HT-29 (cell line): ENCODE measurements at places on chromosomes 6 and 20. TPM values are rescaled to one million over a fixed set of nuclear protein-coding genes. Genes with fewer than 3 reads are reported as not detected.
A peak's percentile ranks its signal among the peaks of the same experiment; 100 is the strongest.

DNA sequence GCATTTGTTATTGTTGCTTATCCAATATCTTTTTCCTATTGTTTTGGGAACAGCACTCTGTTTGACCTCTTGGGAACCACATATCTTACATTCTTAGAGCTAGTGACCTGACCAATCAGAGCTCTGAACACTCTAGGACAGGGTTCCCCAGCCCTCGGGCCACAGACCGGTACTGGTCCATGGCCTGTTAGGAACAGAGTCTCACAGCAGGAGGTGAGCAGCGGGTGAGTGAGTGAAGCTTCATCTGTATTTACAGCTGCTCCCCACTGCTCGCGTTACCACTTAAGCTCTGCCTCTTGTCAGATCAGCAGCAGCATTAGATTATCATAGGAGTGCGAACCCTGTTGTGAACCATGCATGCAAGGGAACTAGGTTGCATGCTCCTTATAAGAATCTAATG is 226.0 kb upstream of the TSHZ2 start:
- no peak for DNase-seq

GRCh38 chr6:153405931-153406330 is 274.8 kb upstream of the RGS17 start:
- no peak for DNase-seq

GRCh38 chr6:34057790-34058189 is 88.1 kb downstream of the GRM4 start:
- DNase-seq = no peak

GRCh38 chr6:162562041-162562440 is 165.5 kb downstream of the PRKN start:
- DNase-seq = no peak

DNA sequence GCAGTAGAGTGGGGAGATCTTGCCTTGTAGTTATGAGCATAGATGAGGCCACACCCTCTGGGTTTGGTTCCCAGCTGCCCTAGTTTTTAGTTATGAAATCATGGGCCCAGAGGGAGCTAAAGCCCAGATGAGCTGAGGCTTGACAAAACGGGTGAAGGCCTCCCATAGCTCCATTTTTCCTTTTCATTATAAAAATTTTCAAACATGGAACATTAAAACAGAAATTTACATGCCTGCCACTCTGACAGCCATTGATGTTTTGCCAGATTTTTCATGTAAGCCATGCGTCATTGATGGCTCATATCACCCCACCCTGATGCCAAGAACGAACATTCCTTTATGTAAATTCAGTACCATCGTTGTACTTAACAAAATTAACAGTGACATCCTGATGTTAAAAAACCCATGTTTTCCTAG is 67.9 kb downstream of the IGF2R start:
- no peak for DNase-seq

GRCh38 chr6:162151021-162151665 is 576.4 kb downstream of the PRKN start:
- DNase-seq = no peak

- peak; percentile 10 for DNase-seq
Measured at GRCh38 chr6:85747666-85748065, 105.0 kb upstream of the SYNCRIP start.

DNA sequence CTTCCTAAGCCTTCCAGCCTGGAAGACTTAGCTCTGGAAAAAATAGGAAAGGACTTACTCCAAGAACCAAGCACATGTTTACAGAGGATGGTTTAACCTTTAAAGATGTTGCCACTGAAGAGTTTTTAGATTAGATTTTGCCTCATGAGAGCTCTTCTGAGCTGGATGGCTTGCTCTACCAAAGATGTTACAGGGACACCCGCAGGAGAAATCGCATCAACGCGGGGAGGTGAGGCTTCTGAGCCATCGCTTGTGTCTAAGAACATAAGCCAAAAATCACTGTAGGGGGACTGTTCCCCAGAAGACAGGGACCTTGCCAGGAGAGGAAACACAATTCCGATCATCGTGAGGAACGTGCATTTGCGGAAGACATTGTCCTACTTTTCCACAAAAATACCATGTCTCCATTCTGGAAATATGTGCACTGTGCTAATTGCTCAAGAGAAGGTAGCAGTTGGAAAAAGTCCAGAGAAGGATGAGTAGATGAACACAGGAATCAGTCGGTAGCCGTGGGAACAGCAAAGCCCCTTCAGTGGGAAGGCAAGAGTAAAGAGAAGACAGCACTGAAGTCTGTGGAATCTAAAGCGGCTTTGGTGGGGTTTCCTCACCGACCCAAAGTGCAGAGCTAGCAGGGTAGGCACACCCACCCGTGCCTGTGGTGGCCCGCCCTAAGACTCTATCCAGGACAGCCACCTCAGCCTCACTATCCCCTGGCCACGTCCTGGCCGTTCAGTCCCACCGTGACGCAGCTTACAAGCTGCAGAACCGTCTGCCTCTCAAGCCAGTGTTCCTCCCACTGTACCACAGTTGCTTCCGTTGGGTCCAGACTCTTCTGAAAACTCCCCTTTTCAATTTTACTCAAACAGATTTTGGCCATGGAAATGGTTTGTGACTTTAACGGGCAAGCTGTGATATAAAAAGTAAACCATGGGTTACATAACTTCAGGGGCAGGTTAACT is 334.8 kb downstream of the NRN1 start:
- no peak for DNase-seq

GRCh38 chr6:107794771-107795170 is 29.3 kb downstream of the SCML4 start:
- no peak for DNase-seq

GRCh38 chr20:13017235-13017634 is 8.5 kb downstream of the SPTLC3 start:
- no peak for DNase-seq

DNA sequence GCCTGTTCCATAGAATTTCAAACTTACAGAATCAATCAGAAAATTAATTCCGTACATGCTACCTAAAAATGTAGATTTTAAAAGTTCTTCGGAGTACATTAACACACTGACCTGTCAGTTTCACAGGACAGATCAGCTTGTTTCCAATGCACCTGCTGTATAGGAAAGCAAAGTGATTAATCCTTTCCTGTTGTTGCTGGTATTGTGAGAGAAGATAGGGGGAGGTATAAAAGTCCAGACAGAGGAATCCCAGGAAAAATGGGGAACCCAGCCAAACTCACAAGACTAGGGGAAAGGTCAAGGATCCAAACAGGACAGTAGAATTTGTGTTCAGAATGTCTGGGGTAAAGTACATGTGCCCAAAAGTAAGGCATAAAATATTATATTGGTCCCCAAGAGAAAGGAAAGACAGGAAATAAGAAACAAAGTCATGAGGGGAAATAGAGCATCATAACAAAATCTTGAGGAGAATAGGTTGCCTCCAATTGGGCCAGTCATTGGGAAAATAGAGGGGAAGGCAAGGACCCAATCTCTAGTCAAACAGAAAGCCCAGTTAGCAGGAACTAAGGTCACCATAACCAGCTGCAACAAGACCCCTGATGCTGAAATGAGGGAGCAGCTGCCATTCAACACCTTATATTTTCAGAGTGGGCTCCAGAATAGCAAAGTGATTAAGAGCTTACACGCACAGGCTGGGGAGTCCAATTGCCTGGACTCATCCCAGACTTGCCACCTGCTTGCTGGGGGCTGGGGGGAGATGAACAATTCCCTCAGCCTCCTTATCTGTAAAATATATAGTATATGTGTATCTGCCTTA is 10.3 kb downstream of the FILIP1 start:
- DNase-seq = no peak

- DNase-seq = no peak
Measured at GRCh38 chr6:72595812-72596211, 26.1 kb upstream of the KCNQ5 start.

DNA sequence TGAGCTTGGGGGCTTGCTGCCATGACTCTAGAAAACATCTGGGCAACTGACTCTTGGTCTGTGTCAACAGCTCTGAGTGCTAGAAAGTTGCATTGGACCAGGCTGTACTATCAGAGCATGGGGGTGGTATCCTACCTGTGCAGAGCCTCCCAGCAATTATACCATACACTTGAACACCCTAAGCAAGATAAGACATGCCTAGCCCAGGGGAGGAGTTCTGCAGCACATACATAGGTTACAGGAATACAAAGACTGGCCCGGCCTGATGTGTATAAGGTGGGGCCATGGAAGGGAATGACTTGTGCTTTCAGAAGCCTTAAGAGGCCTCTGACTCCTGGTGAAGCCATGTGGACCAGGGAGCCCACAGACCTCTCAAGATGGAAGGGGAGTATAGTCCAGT is 11.4 kb upstream of the MOCS1 start:
- DNase-seq = no peak

- DNase-seq = no peak
Measured at GRCh38 chr6:14903176-14904038, 342.5 kb upstream of the JARID2 start.

- no peak for DNase-seq
Measured at GRCh38 chr6:158955255-158955654, 44.7 kb downstream of the RSPH3 start.

- DNase-seq = no peak
Measured at GRCh38 chr6:31749301-31750036, 9.7 kb downstream of the MSH5 start.

DNA sequence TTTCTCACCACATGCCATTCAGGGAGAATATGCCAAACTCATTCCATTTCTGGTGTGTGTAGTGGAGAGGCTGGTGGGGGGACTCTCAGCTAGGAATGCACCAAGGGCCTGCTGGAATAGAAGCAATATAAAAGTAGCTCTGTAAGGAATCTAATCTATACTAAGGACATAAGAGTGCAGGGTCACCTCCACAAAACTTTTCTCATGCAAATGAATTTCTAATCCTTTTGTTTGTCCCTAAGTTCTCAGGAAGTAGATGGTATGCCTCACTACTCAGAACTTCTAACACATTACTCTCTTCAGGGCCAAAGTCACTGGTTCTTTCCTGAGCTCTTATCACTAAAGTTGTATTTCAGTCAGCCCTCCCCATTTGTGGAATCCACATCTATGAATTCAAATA is 427.2 kb downstream of the C6orf118 start:
- DNase-seq = no peak

Gene SLC44A4
- 101 and 124 TPM in 2 replicates for total RNA-seq

Gene HTR1B
- total RNA-seq = not detected in 2 replicates

Gene TRAPPC3L
- total RNA-seq = not detected in 2 replicates

Gene VGLL2
- not detected in 2 replicates for total RNA-seq

Gene SFTA2
- 4.7 and 8.0 TPM in 2 replicates for total RNA-seq

Gene FAM83D
- 88.0 and 90.6 TPM in 2 replicates for total RNA-seq

Gene PGC
- 0.20 and 0.26 TPM in 2 replicates for total RNA-seq

Gene NKAPL
- total RNA-seq = not detected in 2 replicates

Gene WDR27
- total RNA-seq = 38.3 and 44.7 TPM in 2 replicates

Gene IP6K3
- total RNA-seq = not detected in 2 replicates

Gene LCA5
- 0.29 and 0.36 TPM in 2 replicates for total RNA-seq

Gene NRN1
- total RNA-seq = 0.39 TPM in 1 of 2 replicates, not detected in the other
